ENCODE measurements at places on chromosomes 13 and 19. TPM values are rescaled to one million over a fixed set of nuclear protein-coding genes. Genes with fewer than 3 reads are reported as not detected.

Gene MADCAM1
- total RNA-seq, result 0.14 TPM

Gene THSD8
- 16.4 TPM for total RNA-seq

Gene IFNL2
- total RNA-seq, result not detected

Gene PGLYRP1
- total RNA-seq, result not detected

Gene NKPD1
- total RNA-seq, result 0.26 TPM

Gene CGB3
- total RNA-seq, result 0.38 TPM

Gene RFPL4AL1
- total RNA-seq, result 0.38 TPM

Gene DLEU7
- not detected for total RNA-seq

Gene SHISA7
- not detected for total RNA-seq

Gene MLLT1
- 19.2 TPM for total RNA-seq

Gene LSR
- 9.4 TPM for total RNA-seq

Gene HAUS8
- total RNA-seq, result 13.8 TPM

Gene CEACAM7
- total RNA-seq, result 0.17 TPM

Gene CAPNS1
- total RNA-seq, result 2,099 TPM

Gene SYDE1
- total RNA-seq, result 17.3 TPM

Gene ENOX1
- 1.6 TPM for total RNA-seq

Gene GRIN2D
- total RNA-seq, result 8.0 TPM

Gene PBX4
- total RNA-seq, result 2.9 TPM

Gene LYPD3
- 0.22 TPM for total RNA-seq

Gene TMPRSS9
- 0.03 TPM for total RNA-seq

All from A549 treated with GW870086 at 1 μM for 4 hours (cell line).